ENCODE measurements at places on chromosomes 12 and 14. TPM values are rescaled to one million over a fixed set of nuclear protein-coding genes. Genes with fewer than 3 reads are reported as not detected.

Gene SERPINA3
- total RNA-seq: 0.20 TPM

Gene PTPN21
- total RNA-seq: 7.8 TPM

Gene NOVA1
- 36.4 TPM for total RNA-seq

Gene OR10G2
- not detected for total RNA-seq

Gene TCHP
- total RNA-seq: 13.3 TPM

Gene CD163L1
- total RNA-seq: under 0.01 TPM

Gene OR4E2
- not detected for total RNA-seq

Gene PLEKHG7
- total RNA-seq: not detected

Gene DTD2
- 47.7 TPM for total RNA-seq

Gene LAG3
- total RNA-seq: not detected

Gene SLC25A21
- 1.1 TPM for total RNA-seq

Gene BIN2
- total RNA-seq: not detected

Gene FANCM
- total RNA-seq: 10.8 TPM

Gene FAM181A
- total RNA-seq: not detected

Gene CCDC184
- 0.39 TPM for total RNA-seq

Gene ATN1
- total RNA-seq: 10.3 TPM

Gene DNAJC22
- 0.20 TPM for total RNA-seq
